ENCODE measurements at places on chromosomes 12 and 14. TPM values are rescaled to one million over a fixed set of nuclear protein-coding genes. Genes with fewer than 3 reads are reported as not detected.

Gene NYNRIN
- total RNA-seq, result 20.0 TPM

Gene SPIC
- not detected for total RNA-seq

- DNase-seq, result no peak
Observed at GRCh38 chr12:110203546-110203945, 77.5 kb upstream of the ATP2A2 start.

Gene CAPS2
- 2.4 TPM for total RNA-seq

- no peak for DNase-seq
Observed at GRCh38 chr12:78703820-78704525, 160.6 kb upstream of the SYT1 start.

DNA sequence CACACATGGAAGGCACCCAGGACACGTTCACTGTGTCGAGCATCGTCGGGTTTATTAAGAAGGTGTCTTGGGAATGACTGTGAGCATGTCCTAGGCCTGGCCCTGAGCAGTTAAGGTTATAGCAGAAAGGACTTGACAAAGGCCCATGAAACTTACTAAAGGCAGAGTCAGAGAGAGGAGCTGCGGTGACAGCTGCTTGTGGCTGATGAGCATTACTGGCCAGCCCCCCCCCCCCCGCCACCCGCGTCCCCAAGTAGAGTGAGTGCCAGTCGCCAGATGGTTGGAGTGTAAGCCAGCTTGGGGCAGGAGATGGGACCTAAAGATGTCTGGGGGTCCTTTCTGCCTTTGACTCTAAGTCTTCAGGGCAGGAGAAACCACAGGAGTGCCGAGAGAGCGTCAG, 169.9 kb downstream of the TSPAN9 start:
- DNase-seq, result no peak

Gene KRT8
- 13.0 TPM for total RNA-seq

- DNase-seq, result peak; percentile 79
Observed at GRCh38 chr14:104299993-104300761, 161.8 kb downstream of the KIF26A start.

Gene VRK1
- total RNA-seq, result 6.9 TPM

GRCh38 chr12:46402451-46402850, 29.9 kb upstream of the SLC38A2 start:
- DNase-seq, result no peak

Gene HRK
- 0.31 TPM for total RNA-seq

Gene CCDC175
- total RNA-seq, result not detected

Gene TBX5
- not detected for total RNA-seq

Gene GALNT8
- total RNA-seq, result 1.4 TPM

DNA sequence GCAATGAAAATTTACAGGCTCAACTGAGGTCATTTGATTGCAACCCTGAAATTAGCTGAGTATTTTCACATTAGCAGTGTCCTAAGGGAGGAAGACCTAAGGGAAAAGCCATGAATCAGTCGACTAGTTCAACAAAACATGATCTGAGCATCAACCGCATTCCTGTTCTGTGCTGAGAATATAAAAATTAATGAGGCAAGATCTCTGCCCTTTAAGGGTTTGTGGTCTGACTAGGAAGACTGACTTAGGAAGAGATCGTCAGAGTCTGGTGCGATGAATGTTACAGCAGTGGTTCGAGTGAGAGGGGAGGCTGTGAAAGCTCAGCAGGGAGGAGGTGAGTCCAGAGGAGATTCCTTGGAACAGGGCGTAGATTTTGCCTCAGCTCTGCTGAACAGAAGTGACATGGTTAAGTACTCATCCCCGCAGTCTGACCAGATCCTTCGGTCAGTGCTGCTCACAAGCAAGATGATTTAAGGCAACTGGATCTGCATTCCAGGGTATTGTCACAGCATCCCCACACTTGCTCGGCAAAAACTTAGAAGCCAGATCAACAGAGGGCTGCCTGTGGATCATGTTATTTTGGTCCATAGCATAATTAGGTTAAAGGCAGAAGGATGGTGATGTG, 49.6 kb downstream of the BMAL2 start:
- no peak for DNase-seq

DNA sequence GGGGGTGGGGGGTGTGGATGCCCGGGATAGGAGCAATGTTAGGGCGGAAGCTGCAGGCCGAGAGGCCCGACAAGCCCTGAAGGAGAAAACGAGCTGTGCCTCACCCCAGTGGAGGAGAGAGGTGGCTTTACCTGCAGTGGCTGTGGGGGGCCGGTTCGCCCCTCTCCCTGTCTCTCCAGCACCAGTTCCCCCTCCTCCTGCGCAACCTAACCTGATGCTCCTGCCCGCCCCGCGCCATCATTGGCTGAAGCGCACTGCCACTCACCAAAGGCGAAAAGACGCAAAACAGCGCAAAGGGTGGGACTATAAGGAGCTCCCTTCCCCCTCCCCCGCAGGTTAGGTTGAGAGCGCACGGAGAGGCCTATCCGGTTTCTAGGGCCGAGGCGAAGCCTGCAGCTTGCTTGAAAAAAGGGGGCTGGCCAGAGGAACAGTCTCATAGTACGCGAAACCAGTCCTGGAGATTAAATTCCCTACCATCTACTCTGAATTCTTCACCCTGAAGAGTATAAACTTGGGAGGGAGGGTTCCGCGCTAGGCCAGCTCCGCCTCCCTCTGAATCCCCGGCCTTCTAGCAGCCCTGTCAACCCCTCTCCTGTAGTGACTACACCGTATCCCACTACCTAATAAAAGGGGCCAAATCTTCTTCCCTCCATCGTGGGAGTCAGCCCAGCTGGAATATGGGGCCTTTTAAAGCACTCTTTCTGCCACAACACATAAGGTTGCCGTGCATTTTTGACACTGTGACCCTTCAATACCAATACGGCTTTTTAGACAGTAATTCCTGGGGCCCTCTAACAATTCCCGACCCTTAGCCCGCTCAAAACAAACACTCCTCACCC, 18.6 kb downstream of the CHD8 start:
- peak; percentile 98 for DNase-seq

- DNase-seq, result no peak
Observed at GRCh38 chr12:67750513-67751183, 102.1 kb downstream of the DYRK2 start.

Gene KLHL33
- not detected for total RNA-seq

GRCh38 chr12:29731591-29731990, 52.2 kb downstream of the TMTC1 start:
- DNase-seq, result no peak

DNA sequence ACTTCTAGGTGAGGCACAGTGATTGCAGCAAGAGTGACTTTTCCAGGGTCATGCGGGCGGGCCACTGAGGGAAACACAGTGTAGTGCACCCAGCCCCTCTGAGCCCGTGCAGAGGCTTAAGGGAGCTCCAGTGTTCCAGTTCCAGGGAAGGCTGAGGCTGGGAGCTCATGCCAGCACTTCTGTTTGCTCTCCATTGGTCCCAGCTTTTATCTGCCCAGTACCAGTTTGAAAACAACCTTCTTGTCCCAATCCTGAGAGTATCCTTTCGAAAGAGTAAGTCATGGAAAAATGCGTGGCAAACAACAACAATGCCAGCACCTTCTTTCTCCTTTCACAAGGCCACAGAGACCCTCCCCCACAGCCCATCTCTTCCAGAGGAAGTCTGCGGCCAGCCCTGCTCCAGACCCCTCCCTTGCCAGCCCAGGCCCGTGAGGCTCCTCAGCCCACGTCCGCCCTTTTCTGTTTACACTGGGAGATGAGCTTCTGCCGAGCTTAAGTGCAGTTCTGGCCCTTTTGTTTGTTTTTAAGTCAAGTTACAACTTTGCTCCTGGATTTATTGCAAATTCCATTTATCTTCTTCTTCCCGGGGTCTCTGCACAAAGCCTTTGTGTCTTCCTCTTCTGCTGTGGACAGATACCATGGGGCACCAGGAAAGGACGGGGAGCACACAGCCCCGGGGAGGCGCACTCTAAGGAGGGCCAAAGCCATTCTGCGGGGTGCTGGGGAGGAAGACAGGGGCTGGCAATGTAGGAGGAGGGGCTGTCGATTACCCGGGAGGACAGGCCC, 185.6 kb downstream of the ZFP36L1 start:
- no peak for DNase-seq

DNA sequence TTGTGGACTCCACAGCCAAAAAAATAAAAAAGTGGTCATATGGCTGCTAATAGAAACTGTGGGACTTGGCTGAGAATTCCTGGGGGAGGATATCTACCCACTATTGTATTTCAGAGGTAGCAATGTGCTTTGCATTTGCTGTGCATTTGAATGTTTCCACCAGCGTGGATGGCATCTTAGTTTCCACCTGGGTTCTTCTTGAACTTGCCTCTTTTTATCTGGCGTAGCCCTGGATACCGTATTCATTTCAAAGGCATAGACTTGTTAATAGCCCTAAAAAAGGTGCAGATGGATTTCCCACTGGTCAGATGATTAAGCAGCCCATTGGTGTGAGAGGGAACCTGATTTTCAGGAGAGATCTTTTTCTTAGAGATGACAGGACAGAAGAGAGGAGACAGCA, 1.9 kb upstream of the MYF5 start:
- DNase-seq, result no peak
